Left renal pelvis (tissue), 4 donors: ENCODE measurements at places on chromosomes 2 and 18. TPM values are rescaled to one million over a fixed set of nuclear protein-coding genes. Genes with fewer than 3 reads are reported as not detected.

DNA sequence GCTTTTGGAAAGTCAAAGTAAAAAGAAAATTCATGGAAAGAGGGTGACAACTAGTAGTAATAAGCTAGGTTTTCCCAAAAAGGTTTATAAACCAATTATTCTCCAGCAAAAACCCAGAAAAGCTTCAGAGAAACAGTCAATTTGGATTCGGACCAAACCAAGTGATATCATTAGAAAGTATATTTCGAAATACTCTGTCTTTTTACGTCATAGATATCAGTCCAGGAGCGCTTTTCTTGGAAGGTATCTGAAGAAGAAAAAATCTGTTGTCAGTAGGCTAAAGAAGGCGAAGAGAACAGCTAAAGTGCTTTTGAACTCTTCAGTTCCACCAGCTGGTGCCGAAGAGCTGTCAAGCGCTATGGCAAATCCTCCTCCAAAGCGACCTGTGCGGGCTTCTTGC is 36.6 kb downstream of the ZDBF2 start:
- DNase-seq, result no peak

DNA sequence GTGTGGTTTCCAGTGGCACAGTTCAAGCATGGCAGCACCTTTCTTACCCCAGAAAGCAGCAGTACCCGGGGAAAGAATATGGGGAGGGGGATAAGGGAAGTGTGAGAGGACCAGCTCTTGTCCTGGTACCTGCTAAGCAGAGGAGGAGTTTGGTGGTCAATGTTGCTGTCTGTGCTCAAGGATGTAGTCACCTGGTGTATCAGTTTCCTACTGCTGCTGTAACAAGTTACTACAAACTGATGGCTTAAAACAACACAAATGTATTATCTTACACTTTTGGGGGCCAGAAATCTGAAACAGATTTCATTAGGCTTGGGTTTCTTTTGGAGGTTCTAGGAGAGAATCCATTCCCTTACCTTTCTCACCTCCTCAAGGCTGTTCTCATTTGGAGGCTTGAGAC is 77.5 kb downstream of the VSNL1 start:
- DNase-seq, result no peak

DNA sequence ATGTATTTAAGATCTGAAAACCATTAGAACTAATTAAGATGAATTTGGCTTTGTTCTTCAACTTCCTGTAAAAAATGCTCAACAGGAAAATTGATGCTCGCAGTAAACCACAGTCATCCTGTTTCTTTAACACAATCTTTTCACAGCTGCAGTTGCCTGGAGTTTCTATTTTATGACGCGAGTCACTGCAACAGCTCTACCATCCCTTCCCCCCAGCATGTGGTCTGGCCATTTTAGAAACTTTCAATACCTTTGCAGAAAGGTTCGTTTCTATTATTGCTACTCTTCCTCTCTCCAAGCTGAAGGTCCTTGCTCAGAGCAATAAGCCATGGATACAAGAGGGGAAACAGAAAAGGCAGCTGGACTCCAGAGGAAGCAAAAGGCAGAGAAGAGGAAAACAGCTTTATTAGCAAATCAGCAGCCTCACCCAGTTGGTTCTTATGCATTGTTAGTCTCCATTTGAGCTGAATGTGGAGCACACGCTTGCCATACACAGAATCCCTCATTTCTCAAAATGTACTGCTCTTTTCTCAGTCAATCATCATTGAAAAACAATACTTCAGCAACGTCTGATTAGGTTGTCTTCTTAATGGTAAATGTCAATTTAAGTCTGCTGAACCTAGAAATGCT is 3.9 kb downstream of the WIPF1 start:
- peak; percentile 61 for DNase-seq

GRCh38 chr2:113981404-113982134 is 91.7 kb downstream of the ACTR3 start:
- DNase-seq, result no peak

GRCh38 chr2:136985044-136985443 is 219.7 kb downstream of the THSD7B start:
- DNase-seq, result no peak

DNA sequence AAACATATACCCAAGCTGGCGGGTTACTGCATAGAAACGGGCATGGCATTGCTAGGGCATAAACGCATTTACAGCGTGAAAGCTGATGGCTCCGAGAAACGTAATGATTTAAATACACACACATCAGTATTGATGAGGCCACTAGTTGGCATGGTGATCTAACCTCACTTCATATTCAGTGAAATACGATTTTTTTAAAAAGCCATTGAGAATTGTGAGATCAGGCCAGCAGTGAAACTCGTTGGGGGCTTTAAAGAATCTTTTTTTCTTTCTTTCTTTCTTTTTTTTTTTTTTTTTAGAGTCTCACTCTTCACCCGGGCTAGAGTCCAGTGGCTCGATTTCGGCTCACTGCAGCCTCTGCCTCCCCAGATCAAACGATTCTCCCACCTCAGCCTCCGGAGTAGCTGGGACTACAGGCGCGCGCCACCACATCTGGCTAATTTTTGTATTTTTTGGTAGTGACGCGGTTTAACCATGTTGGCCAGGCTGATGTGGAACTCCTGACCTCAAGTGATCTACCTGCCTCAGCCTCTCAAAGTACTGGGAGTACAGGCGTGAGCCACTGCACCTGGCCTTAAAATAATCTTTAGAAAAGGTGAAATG is 2.4 kb upstream of the SMAD7 start:
- no peak for DNase-seq

GRCh38 chr2:176237456-176237855 is 31.8 kb upstream of the MTX2 start:
- no peak for DNase-seq

DNA sequence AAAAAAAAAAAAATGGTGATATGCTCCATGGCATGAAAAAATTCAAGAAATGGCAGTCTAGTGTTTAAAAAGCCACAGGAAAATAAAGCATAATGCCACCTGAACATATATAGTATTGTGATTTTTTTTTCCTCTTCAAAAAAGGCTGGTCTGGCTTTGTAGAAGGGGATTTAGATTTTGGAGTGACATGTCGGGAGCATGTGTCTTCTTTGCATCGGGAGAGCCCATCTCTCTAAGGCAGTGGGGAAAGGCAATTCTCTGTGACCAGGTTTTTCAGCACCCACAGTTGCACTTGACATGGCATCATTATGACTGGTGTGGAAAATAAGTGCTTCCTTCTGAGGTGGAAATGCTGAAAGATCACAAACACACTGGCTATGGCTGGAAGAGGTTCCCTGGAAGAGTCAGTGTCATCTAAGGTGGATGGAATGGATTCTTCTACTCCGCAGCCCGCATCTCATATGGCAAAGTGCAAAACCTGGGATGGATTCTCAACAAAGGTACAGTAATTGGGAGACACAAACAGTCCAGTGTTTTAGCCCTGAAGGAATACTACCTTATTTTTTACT is 172.5 kb downstream of the AGAP1 start:
- peak; percentile 83 for DNase-seq

- no peak for DNase-seq
Observed at GRCh38 chr2:41853427-41854191, 194.2 kb upstream of the PKDCC start.

DPP10 gene
- polyA plus RNA-seq, result 24.1 TPM

FAM210A gene
- polyA plus RNA-seq, result 20.1 TPM

GPR55 gene
- 0.55 TPM for polyA plus RNA-seq

DGKD gene
- 24.3 TPM for polyA plus RNA-seq

TEKT4 gene
- polyA plus RNA-seq, result not detected

CAVIN2 gene
- 24.9 TPM for polyA plus RNA-seq
